Motor neuron (in vitro differentiated cells): ENCODE measurements at places on chromosomes 16 and 17. TPM values are rescaled to one million over a fixed set of nuclear protein-coding genes. Genes with fewer than 3 reads are reported as not detected.

DNA sequence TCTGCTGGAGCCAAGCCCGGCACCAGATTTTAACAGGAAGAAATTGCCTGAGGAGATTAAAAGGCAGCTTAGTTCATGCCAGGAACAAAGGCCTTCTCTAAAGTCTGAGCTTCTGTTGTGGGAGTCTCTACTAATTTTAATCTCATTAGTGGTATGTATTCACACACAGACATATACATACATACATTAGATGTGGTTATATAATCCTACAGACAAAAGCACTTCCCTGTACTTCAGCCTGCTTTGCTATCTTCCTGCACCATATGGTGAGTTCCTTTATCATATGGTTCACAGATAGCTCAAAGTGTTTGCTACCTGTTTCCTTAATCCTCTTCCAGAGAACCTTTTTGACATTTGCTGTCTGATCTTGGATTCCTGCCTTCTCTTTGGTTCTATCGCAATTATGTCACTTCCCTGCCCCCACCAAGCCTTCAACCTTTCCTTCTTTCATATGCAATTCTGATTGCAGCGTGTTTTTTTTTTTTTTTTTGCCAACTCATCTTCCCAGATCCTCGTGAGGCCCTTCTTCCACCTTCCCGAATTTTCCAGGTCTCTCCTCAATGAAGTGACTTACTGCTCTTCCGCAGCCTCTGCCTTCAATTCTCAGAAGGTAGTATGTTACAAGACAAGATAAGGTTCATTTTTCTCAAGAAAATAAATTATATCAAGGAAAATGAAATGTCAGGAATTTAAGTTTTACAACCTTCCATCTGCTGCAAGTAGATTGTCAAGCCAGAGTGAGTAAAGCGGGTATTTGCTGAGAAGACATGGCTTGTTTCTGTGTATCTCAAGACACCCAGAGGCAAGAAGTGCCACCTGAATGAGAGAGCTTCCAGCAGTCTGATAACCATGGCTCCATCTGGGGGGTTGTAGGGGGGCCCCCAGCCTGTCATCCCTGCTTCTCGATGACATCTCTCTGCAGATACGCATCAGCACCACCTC is 120.2 kb upstream of the CACNG3 start:
- peak; percentile 30 for ATAC-seq

DNA sequence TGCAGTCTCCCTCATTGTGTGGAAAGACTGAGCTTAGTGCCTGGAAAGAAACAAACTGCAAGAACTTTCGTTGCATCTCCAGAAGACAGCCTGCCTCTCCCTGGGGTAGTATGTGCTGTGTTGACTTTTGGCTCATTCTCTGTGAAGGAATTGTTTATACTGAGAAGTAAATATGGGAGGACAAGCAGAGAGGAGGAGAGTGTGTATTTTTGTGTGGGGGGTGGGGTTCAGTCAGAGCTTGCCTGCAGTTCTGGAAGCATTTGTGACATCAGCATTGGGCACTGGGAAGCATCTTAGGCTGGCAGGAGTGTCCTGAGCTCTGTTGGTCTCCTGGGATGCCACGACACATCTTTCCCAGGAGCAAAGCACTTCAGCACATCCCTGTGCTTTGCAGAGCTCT is 147.9 kb downstream of the HS3ST3B1 start:
- ATAC-seq: no peak

DNA sequence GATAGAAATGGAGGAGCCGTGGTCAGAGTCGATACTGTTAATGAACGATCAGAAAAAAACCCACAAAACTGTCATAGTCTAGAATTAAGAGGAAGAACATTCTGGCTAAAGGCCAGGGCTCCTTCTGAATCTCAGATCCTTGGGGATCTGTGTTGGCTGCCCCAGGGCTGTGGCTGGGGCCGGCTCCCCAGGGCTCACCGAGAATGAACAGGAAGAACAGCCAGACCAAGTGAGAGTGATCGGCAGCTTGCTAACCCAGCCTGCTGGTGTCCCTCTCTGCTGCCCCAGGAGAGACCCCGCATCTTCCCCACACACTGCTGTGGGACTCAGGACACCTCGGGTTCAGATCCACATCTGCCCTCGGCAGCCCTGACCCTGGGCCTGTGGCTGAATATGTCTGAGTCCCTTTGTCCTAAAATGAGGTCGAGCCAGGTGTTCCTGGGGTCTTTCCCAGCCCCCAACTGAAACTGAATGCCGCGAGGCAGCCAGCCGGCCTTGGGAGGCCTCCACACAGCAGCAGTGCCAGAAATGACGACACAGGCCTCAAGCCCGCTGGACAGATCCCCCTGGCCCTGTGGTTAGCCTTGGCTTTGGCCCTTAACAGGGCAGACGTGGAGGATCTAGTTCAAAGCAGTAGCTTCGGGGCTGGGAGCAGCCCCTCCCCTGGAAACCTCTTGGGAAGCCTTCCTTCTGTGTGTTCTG is 23.9 kb upstream of the CLEC18A start:
- ATAC-seq: peak; percentile 43

DNA sequence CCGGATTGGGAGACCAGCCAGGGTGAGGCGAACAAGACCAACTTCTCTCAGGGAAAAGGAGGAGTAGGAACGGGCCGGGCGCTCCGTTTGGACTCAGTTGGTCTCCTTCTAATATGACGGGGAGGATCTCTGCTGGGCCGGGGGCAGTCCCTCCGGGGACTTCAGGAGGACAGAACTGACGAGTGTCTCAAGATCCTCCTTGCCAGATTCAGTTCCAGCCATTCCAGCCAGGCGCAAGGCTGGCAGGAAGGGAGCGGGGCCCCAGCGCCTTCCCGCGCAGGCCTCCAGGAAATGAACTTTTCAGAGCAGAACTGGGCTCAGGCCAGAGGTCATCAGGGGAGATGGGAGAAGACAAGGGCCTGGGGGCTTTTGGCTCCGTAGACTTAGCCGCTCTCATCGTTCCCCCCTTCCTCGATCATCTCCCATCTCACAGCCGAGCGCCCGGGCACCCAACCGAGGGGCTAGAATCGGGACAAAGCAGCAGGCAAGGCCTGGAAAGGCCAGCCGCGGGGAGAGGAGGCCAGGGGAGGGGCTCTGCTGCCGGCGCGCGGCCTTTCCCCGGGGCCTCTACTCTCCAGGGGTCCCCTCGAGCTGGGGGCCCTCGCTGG is 1.6 kb downstream of the ZNF423 start:
- no peak for ATAC-seq

GRCh38 chr16:14501331-14502255 is 128.5 kb downstream of the PARN start:
- ATAC-seq: peak; percentile 74

DNA sequence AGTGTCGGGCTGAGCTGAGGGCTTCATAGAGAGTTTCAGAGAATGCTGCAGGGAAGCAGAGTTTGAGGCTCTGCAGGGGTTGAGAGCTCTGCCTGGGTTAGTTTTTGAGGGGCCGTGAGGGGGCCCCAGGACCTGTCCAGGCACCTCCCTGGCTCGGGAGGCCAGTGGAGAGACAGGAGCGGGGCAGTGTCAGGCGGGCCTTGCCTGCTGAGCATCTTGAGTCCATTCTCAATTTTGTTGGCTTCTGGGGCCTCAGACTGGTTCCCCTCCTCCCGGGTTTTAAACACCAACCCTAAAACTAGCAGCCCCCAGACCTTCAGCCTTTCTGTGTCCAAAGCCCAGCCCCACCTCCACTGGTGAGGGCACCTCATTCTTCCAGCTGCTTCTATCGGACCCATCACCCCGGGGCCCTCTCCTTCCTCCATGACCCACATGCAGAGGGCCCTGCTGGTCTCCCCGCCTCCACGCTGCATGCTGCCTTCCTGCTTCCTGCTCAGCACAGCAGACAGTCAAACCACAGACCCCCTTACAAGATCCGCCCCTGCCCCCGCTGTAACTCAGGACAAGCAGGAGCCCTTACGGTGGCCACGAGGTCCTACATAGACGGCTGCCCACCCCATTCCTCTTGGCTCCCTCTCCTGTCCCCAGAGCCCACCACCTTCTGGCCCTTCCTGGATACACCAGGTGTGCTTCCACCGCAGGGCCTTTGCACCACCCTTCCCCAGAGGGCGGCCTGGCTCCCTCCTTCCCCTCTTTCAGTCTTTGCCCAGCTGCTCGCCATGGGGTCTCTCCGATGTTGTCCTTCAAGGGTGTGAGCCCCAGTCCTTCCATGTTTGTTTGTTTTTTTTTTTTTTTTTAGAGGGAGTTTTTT is 3.8 kb downstream of the RNF213 start:
- ATAC-seq: no peak

- no peak for ATAC-seq
Observed at GRCh38 chr16:19132255-19132654, 18.5 kb downstream of the ITPRIPL2 start.

GRCh38 chr17:46175891-46176290 is 17.3 kb downstream of the KANSL1 start:
- ATAC-seq: no peak

GRCh38 chr17:6928193-6928592 is 67.7 kb upstream of the ALOX12 start:
- no peak for ATAC-seq

GRCh38 chr17:19750835-19751234 is 2.7 kb upstream of the ALDH3A1 start:
- no peak for ATAC-seq

- no peak for ATAC-seq
Observed at GRCh38 chr17:64024215-64024654, 3.8 kb upstream of the ICAM2 start.

- peak; percentile 26 for ATAC-seq
Observed at GRCh38 chr17:7403727-7403976, 245 bp downstream of the TMEM256 start.

DNA sequence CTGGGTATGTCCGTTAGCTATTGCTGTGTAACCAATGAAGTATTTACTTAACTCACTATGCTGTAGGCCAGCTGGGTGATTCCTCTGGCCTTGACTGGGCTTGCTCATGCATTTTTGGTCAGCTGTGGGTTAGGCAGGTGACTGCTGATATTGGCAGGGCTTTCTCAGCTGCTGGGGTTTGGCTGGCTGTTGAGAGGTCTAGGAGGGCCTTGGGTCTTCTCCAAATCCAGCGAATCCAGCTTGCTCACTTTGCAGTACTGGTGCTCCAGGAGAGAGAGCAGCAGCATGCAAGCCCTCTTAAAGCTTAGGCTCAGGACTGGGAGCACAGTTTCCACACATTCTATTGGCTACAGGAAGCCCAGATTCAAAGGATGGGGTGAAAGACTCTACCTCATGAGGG is 270.1 kb downstream of the PHKB start:
- ATAC-seq: no peak

GRCh38 chr17:64622931-64623654 is 39.0 kb downstream of the SMURF2 start:
- ATAC-seq: no peak

CIAO2B gene
- total RNA-seq: 108 and 109 TPM in 2 replicates

TMC7 gene
- 1.6 and 2.5 TPM in 2 replicates for total RNA-seq

FAM20A gene
- total RNA-seq: 2.0 and 2.6 TPM in 2 replicates

CDC42EP4 gene
- total RNA-seq: 73.6 and 77.6 TPM in 2 replicates

PGAP6 gene
- 25.7 and 29.2 TPM in 2 replicates for total RNA-seq

CACNG1 gene
- not detected in 2 replicates for total RNA-seq

MAPT gene
- 137 and 145 TPM in 2 replicates for total RNA-seq
